Activated CD4-positive, alpha-beta T cell treated with anti-CD3 and anti-CD28 coated beads for 36 hours (primary cell): ENCODE measurements at places on chromosomes 2 and 18. TPM values are rescaled to one million over a fixed set of nuclear protein-coding genes. Genes with fewer than 3 reads are reported as not detected.
A peak's percentile ranks its signal among the peaks of the same experiment; 100 is the strongest.

- peaks cover 26% of the 10 kb centered on the region for H3K4me1 ChIP-seq
- H3K4me3 ChIP-seq = no peak overlapping the region
- DNase-seq = peak; percentile 75
- H3K36me3 ChIP-seq = no peaks in the 10 kb centered on the region
- peaks cover 3% of the 10 kb centered on the region for H3K27me3 ChIP-seq
These were observed 33.3 kb downstream of the DOK1 start for GRCh38 chr2:74587664-74588277.

DNA sequence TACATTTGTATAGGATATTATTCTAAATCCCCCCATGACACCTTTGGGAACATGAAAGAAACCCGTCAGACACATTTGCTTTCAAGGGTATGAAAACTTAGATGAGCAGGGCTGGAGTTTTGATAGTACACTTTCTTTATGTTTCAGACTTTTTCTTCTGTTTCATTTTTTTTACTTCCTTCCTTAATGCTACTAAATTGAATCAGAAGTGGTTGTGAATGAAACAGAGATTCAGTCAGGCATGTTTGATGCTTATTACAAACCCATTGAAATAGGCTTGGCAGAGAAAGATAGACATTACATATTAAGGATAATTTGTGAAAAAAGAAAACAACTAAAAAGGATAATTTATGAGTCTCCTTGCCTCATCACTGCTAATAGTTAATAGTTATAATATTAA lies 26.8 kb downstream of the SLC30A6 start:
- no peak for DNase-seq
- H3K36me3 ChIP-seq = peaks cover 16% of the 10 kb centered on the region
- no peaks in the 10 kb centered on the region for H3K27me3 ChIP-seq
- no peak overlapping the region for H3K4me3 ChIP-seq

The HOXD13 gene
- total RNA-seq = not detected

DNA sequence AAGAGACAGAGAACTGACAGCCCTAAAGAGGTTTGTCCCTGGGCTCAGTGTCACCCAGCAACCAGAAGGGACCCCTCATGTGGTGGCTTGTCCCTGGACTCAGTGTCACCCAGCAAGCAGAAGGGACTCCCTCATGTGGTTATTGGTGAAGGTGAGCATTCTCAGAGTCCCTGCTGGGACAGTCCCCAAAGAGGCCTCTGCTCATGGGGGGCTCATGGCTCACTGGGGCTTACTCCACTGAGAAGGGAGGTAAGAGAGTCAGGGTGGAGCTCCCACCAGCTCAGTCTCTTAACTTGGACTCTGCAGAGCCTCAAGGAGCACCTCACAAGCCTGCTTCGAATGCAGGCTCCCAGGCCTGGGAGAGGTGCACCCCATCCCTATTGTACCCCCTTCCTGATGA lies 145.2 kb upstream of the COPS8 start:
- no peaks in the 10 kb centered on the region for H3K36me3 ChIP-seq
- no peaks in the 10 kb centered on the region for H3K27me3 ChIP-seq
- no peak overlapping the region for H3K27ac ChIP-seq
- H3K4me1 ChIP-seq = no peaks in the 10 kb centered on the region
- DNase-seq = no peak

The CDH19 gene
- not detected for total RNA-seq

GRCh38 chr2:189312211-189312610 lies 129.1 kb upstream of the WDR75 start:
- no peaks in the 10 kb centered on the region for H3K27me3 ChIP-seq
- H3K27ac ChIP-seq = peak overlapping the region; percentile 33
- H3K36me3 ChIP-seq = no peaks in the 10 kb centered on the region
- H3K4me3 ChIP-seq = no peak overlapping the region
- no peak for DNase-seq

GRCh38 chr2:89833116-89833779 lies 1141.8 kb downstream of the RPIA start:
- no peak overlapping the region for H3K27ac ChIP-seq
- H3K4me1 ChIP-seq = no peaks in the 10 kb centered on the region
- H3K36me3 ChIP-seq = peaks cover 34% of the 10 kb centered on the region
- no peak overlapping the region for H3K4me3 ChIP-seq
- H3K27me3 ChIP-seq = no peaks in the 10 kb centered on the region

The ARHGEF4 gene
- total RNA-seq = 1.9 TPM
